ENCODE measurements at places on chromosomes 6 and 20.
A peak's percentile ranks its signal among the peaks of the same experiment; 100 is the strongest.

- DNase-seq, result no peak
These were observed 120.8 kb upstream of the RAB32 start for GRCh38 chr6:146422789-146423375.

GRCh38 chr20:41141153-41141815 is 3.9 kb downstream of the PLCG1 start:
- peak; percentile 62 for DNase-seq

DNA sequence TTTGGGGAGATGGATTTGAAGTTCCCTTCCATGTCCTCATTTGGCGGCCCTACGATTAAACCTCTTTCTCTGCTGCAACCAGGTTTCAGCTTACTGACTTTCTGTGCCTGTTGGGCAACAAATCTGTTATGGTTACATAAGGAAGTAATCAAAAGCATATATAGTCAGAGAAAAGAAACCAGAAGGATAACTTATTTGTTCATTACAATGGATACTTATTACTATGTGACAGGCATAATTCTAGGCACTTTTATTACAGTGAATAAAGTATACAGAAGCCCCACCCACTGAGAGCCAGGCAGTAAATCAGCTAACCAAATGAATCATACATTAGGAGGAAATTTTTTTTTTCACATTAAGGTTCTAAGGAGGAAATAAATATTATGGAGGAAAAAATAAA is 9.6 kb upstream of the TRIM31 start:
- no peak for DNase-seq

DNA sequence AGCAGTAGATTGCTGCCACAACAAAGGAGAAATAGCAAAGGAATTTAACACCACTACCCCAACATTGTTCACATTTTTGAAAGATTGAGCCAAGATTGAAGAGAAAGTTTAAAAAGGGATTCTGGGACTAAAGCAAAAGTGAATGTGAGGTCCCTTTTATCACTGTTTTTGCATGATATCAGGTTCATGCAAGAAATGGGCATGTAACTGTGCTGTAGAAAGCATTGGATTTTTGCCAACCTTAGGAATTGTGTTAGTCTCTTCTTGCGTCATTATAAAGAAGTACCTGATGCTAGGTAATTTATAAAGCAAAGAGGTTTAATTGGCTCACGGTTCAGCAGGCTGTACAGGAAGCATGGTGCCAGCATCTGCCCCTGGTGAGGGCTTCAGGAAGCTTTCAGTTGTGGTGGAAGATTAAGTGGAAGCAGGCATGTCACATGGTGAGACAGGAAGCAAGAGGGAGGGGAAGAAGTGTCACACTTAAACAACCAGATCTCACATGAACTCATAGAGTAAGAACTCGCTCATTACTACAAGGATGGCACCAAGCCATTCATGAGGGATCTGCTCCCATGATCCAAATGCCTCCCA is 4.6 kb upstream of the GJB7 start:
- DNase-seq, result no peak

DNA sequence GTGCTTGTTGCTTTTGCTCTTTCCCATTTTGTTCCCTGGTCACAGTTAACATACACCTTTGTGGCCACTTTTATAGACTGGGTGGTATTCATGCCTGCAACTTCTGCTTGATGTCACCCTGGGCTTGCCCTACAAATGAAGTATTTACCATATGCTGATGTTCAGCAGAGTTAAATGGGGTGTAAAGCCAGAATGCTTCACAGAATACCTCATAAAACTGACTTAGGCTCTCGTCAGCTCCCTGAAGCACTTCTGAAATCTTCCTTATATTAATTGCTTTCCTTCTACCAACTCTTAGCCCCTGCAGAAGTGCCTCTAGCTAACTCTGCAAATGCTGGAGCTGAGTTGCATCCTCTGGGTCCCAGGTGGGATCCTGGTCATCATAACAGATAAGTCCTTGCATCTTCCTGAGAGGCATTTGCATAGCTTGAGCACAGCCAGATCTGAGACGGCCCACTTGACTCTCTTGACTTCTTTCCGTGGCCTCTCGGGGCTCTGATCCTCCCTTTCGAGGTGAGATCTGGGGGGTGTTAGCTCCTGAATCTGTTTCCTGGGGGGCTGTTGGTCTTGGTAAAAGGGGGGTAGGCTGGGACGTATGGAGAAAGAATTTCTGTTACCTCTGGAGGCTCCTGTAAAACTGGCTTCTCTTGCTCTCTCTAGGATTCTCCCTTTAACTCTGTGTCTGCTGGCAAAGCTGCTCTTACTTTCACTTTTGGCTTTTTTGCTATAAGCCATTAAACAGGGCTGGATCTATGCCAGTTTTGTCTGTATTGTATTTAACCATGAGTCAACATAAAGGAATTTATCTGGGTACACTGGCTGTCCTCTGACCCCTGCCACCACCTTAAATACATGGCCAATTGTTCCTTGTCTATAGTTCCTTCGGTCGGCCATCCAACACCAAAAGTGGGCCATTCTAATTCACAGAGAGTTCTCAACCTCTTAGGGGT is 223.0 kb upstream of the SYNCRIP start:
- no peak for DNase-seq

DNA sequence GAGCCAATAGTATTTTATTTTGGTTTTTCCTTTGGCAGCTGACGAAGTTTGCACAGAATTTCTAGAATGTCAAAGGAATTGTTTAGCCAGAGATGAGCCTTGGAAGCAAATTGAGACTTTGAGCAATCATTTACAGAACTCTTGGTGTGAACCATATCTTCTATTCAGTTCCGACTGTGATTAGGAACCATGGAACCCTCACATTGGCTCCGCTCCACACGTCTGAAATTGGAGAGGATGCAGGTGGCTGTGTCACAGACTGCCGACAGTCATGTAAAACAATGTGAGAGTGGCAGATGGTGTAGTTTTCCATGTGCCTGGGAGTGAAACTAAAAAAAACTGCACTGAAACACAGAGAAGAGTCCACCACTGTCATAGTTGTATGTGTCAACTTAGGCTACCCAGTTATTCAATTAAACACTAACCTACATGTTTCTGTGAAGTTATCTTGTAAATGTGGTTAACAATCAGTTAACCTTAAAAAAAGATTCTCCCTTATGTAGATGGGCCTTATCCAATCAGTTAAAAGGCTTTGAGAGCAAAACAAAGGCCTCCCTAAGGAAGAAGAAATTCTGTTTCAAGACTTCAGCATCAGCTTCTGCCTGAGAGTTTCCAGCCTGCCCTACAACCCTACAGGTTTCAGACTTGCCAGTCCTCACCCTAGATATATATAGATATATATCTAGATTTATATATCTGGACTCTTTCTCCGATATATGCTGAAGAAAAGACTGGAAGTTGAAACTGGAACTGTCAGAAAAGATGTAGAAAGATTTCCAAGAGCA is 3.3 kb upstream of the HMGN4 start:
- no peak for DNase-seq
